ENCODE measurements at places on chromosomes 12 and 14. TPM values are rescaled to one million over a fixed set of nuclear protein-coding genes. Genes with fewer than 3 reads are reported as not detected.

Gene SLC22A17
- total RNA-seq = 55.1 TPM

Gene CRIP1
- total RNA-seq = 325 TPM

Gene GPD1
- 4.2 TPM for total RNA-seq

Gene KICS2
- total RNA-seq = 5.7 TPM

Gene NYNRIN
- total RNA-seq = 9.5 TPM

Gene PLEKHD1
- total RNA-seq = 0.49 TPM

Gene SERPINA3
- total RNA-seq = 252 TPM

Gene SSTR1
- 0.95 TPM for total RNA-seq

Gene CLEC2D
- 30.8 TPM for total RNA-seq

Gene SMCO3
- 0.49 TPM for total RNA-seq

Gene MTRFR
- total RNA-seq = 17.2 TPM

Gene NOVA1
- total RNA-seq = 10.2 TPM

Gene KRT8
- 130 TPM for total RNA-seq

Gene KCNC2
- not detected for total RNA-seq

Gene SERPINA5
- total RNA-seq = 6.8 TPM

Gene MIP
- total RNA-seq = not detected

Gene RPGRIP1
- total RNA-seq = not detected

Gene PAX9
- 4.5 TPM for total RNA-seq

Gene FAR2
- total RNA-seq = 8.5 TPM

Gene STXBP6
- 3.1 TPM for total RNA-seq

Gene AQP2
- not detected for total RNA-seq

Gene UNC79
- 0.21 TPM for total RNA-seq

Gene OR4K13
- total RNA-seq = not detected

Gene RTL1
- not detected for total RNA-seq

Gene OTX2
- total RNA-seq = not detected

Gene MAGOHB
- total RNA-seq = 8.2 TPM

Gene CBLN3
- 4.2 TPM for total RNA-seq

Gene RPL6
- total RNA-seq = 544 TPM

Gene MIS18BP1
- total RNA-seq = 40.3 TPM

Gene TMEM121
- total RNA-seq = 2.6 TPM

Gene DCN
- total RNA-seq = 1,972 TPM

Gene B3GNT4
- total RNA-seq = not detected

Gene TAS2R42
- total RNA-seq = not detected

Gene MRPL42
- 25.0 TPM for total RNA-seq

Gene ATXN7L3B
- total RNA-seq = 19.4 TPM

Gene ARID2
- total RNA-seq = 30.5 TPM

Gene DLGAP5
- not detected for total RNA-seq

Data from thoracic aorta (tissue), 2 donors.